ENCODE measurements at places on chromosomes 3 and 15.

- no peak for DNase-seq
- no peak overlapping the region for H3K4me3 ChIP-seq
- H3K4me1 ChIP-seq, result no peaks in the 10 kb centered on the region
- no peak overlapping the region for H3K27ac ChIP-seq
- H3K36me3 ChIP-seq, result no peaks in the 10 kb centered on the region
- H3K27me3 ChIP-seq, result peaks cover 2% of the 10 kb centered on the region
Measured at GRCh38 chr3:39917065-39917773, 107.8 kb downstream of the MYRIP start.

DNA sequence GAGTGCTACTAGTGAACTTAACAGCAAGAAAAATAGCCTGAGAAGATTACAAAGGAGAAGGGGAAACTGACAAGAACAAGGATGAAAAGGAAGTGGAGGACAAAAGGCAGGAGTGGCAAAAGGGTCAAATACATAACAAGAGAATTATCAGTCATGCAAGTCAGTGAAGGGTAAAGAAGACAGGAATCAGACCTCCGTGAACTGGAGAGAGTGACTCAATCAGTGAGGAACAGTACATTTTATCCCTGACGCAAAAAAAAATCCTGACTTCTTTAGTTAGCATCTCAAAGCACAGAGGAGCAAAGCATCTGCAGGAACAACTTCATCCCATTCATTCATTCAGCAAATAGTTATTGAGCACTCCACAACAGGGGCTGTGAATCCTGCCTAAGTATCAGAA is 97.8 kb downstream of the SST start:
- no peak for DNase-seq
- H3K27ac ChIP-seq, result no peak overlapping the region
- H3K36me3 ChIP-seq, result no peaks in the 10 kb centered on the region
- H3K4me1 ChIP-seq, result peaks cover 15% of the 10 kb centered on the region
- H3K4me3 ChIP-seq, result no peak overlapping the region

DNA sequence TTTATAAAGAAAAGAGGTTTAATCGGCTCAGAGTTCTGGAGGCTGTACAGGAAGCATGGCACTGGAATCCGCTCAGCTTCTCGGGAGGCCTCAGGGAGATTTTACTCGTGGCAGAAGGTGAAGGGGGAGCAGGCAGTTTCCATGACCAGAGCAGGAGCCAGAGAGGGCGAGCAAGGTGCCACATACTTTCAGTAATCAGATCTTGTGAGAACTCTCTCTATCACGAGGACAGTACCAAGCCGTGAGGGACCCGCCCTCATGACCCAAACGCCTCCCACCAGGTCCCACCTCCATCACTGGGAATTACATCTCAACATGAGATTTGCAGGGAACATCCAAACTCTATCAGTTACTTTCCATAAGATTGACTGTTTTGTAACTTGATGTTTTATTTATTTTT is 70.7 kb upstream of the SYN2 start:
- H3K36me3 ChIP-seq, result no peaks in the 10 kb centered on the region
- no peak for DNase-seq
- no peaks in the 10 kb centered on the region for H3K4me1 ChIP-seq
- H3K27ac ChIP-seq, result no peak overlapping the region
- H3K4me3 ChIP-seq, result no peak overlapping the region

GRCh38 chr3:32109256-32109655 is 2.8 kb downstream of the GPD1L start:
- peak overlapping the region; percentile 27 for H3K27ac ChIP-seq
- peaks cover 12% of the 10 kb centered on the region for H3K27me3 ChIP-seq
- peaks cover 15% of the 10 kb centered on the region for H3K4me1 ChIP-seq
- peaks cover 1% of the 10 kb centered on the region for H3K36me3 ChIP-seq
- H3K4me3 ChIP-seq, result no peak overlapping the region
- DNase-seq, result no peak

DNA sequence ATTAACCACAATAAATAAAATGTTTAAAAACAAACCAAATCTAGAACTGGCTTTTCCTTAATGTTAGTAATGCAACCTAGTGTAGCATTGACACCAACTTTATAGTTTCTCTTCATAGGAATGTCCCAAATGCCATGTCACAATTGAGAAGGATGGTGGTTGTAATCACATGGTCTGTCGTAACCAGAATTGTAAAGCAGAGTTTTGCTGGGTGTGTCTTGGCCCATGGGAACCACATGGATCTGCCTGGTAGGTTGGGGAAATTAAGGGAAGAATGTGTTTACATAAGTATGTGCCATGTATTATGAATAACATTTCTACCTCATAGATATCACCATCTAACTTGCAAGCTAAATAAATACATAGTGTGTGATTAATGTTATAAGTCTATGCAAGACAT is 84.4 kb upstream of the GOLGA6B start:
- H3K4me1 ChIP-seq, result no peaks in the 10 kb centered on the region
- no peaks in the 10 kb centered on the region for H3K27me3 ChIP-seq
- peaks cover 19% of the 10 kb centered on the region for H3K36me3 ChIP-seq
- DNase-seq, result no peak

- H3K36me3 ChIP-seq, result no peaks in the 10 kb centered on the region
- peaks cover 16% of the 10 kb centered on the region for H3K4me1 ChIP-seq
- H3K4me3 ChIP-seq, result no peak overlapping the region
- H3K27me3 ChIP-seq, result no peaks in the 10 kb centered on the region
Measured at GRCh38 chr3:172635588-172635987, 75.3 kb downstream of the NCEH1 start.
